Activated T-helper 17 cell treated with anti-CD3 and anti-CD28 coated beads, Interleukin-2, amount 50 U/mL, for 72 hours (primary cell): ENCODE measurements at places on chromosomes 2 and 18.

DNA sequence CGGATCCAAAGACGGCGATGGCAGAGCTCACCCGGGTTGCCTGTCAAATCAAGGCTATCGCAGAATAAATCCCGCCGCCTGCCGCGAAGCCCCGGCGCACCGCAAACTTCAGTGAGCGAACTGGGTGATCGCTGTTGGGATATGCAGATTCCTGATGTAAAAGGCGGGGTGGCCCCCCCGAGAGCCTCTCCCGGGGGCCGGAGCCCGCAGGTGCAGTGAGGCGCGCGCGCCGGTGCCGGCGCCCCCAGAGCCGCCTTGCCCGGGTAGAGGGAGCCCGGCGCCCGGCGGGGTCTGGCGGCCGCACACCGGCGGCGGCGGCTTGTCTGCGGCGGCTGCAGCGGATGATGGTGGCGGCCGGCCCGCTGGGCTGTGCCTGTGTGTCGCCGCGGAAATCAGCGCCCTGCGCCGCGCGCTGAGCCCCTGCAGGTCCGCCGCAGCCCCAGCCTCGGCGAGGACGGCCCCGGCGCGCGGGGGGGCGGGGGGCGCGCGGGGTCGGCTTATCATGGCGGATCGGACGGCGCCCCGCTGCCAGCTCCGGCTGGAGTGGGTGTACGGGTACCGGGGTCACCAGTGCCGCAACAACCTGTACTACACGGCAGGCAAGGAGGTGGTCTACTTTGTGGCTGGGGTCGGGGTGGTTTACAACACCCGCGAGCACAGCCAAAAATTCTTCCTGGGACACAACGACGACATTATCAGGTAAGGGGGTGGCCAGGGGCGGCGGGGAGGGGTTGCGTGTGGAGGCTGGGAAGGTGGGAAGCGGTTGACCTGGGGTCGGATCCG lies 1.3 kb downstream of the EML6 start:
- ATAC-seq = no peak

DNA sequence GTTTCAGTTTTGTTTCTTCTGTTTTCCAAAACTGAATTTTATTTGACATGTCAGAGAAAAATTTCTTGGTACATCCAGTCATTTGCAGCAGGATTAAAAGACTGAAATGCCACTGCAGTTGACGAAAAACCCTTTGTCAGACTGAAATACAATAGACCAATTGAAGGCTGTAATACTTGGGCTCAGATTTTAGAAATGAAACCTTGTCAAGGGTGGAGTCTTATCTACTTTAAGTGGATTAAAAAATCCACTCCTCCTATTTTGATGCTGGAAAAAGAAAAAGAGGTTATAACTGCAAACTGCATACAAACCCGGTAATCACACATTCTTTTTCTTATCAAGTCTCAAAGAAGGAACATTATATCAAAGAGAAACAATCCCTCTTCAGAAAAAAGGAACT lies 80.2 kb upstream of the NEUROD1 start:
- no peak for ATAC-seq

- no peak for ATAC-seq
These were observed 1.5 kb downstream of the NFE2L2 start for GRCh38 chr2:177262958-177263450.

DNA sequence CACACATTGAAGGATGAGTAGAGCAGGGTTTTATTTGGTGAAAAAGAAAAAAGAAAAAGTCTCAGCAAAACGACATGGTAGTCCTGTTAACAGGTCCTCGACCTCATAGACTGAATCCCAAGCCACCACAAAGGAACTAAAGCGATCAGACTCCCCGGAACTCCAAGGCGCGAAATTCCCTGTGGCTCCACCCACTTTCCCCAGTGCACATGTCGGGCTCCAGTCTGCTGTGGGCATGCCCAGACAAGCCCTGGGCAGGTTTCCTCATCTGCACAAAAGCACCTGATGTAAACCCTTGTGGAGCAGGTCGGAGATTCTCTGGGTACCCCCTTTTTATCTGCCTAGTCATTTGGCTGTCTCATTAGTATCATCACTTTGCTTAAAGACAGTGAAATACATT lies 170.7 kb upstream of the FSIP2 start:
- ATAC-seq = no peak

- ATAC-seq = no peak
These were observed 110.6 kb downstream of the MAP4K4 start for GRCh38 chr2:101808006-101808562.

DNA sequence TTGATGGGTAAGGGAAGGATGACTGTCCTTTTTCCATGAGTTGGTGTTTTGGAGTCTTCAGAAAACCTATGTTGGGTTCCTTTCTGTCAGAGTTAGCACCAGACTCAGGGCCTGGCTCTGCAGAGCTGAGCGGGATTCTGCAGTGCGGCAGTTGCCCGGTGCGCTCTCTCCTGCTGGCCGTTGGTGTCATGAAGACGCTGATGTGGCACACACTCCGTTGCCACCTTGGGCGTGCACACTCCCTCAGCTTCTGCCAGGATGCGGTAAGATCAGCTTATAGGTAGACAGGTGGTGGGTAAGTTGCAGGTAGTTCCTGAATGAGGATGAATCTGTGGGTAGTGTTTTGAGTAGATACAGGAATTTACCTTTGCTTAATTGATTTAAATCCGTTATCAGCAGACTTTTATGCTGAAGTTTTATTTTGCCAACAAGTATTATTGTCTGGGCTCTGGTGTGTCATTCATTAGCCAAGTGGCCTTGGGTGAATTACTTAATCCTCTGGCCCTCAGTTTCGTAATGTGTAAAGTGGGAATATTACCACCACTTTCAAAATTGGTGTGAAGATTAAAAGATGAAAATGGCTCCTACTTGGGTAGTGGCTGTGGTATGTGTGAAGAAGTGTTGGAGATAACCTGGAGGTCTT lies 26.8 kb downstream of the DGKD start:
- ATAC-seq = no peak

DNA sequence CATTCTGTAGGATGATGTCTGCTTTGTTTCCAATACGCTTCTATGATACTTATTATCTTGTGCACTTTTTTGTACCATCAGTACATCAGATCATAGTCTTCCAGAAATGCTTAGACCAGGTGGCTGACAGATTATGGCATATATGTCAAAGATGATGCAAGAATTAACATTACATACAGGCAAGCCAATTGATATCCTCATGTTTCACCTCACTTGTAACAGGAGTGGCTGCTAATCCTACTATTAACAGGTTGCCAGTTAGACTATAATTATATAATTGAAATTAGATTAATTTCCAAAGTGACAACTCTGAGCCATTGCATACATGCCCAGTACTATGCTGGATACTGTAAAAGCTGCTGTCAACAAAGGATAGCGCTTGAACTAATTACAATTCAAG lies 77.2 kb downstream of the TLK1 start:
- ATAC-seq = no peak

GRCh38 chr2:9914384-9915065 lies 37.0 kb upstream of the GRHL1 start:
- ATAC-seq = peak; percentile 100

GRCh38 chr2:215138479-215138878 lies at the start of gene ABCA12:
Gene ABCA12, minus strand, starts transcription at chr2:215138626. Its CDS starts 418 bp downstream, at chr2:215138208.
- ATAC-seq = no peak

- ATAC-seq = no peak
These were observed 208.8 kb downstream of the LDLRAD4 start for GRCh38 chr18:13427354-13427753.

GRCh38 chr2:164257742-164258141 lies 363.5 kb downstream of the GRB14 start:
- no peak for ATAC-seq

DNA sequence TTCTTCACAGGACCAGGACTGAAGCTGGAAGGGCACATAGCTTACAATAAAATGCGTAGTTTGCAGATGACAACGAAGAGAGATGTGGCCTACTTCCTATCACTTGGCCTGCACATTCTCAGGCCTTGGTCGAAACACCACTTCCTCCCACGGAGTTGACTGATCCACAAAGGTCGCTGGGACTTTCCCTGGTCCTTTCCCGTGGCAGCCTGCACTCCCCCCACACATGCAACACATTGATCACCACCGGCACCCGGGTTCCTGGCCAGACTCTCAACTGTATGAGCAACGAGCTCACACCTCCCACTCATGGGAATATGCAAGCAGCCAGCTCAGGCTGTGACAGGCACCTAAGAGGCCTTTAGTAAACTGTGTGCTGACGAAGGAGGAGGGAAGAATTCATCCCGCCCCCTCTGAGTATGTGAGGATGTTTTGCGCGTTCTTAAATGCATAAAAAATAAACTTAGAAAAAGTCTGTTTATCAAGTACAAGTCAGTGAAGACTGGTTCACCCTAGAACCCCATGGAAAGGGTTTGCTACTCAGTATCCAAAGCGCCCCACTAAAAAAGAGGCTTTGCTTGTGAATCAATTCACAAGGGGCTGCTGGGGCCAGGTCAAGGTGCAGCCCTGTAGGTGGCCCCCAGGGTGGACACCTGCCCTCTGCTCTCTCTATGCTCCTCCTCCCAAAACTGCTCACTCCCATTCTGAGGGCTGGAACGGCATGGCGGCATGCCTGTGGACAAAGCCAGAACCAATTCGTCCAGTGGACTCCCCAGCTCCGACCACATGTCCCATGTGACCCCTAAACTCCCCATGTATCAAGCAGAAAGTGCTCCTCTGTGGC lies 154.3 kb downstream of the EIPR1 start:
- ATAC-seq = peak; percentile 90

DNA sequence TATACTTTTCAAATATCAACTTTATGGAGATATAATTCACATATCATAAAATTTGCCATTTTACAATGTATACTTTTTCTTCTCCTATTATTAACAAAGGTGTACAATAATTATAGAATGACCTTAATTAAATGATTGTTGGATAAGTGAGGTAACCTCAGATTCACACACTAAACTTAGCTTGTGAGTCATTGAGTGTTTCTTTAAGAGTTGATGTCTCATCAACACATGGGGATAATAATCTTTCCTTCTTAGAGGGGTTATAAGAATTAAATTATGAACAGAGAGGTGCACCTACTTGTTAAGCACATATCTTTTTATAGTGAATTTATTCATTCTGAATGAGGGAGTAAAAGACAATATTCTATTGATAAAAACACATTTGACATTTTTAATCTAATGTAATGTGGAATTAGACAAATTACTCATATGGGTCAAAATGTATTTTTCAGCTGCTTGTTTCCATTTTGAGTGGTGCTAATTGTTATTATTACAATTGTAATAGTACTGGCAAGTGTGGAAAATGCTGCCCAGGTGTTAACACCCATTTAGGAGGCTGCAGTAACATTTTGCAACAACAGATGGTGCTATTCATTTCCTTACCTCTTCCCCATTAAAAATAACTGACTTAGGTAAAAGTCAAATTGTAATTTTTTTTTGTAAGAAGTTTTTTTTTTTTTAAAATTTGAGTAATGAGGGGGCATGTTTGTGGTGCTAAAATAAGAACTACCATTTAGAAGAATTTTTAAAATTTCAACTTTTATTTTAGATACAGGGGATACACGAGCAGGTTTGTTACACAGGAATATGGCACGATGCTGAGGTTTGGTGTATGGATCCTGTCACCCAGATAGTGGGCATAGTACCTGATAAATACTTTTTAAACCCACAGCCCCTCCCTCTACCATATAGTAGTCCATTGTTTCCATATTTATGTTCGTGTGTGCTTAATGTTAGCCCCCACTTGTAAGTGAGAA lies 32.1 kb upstream of the DYNAP start:
- no peak for ATAC-seq

DNA sequence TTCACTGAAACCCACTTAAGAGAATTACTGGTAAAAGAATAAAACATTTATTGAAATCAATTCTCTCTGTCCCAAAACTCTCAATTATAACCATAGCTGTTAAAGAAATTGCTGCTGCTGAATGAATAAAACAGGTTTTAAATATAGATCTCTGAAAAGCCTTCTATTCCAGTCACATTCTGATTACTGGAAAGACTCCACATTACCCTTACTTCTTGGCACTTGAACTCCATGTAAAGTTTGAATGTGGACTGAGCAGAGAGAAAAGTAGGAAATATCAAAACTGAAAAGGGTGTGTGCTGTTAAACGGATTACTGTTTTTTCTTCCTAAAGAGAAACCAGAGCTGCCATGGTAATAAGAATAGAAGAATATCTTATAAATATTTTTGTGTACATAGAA lies 655.3 kb upstream of the SETBP1 start:
- no peak for ATAC-seq

GRCh38 chr2:188045016-188045415 lies 246.7 kb upstream of the GULP1 start:
- no peak for ATAC-seq

GRCh38 chr2:133286326-133286922 lies 281.8 kb downstream of the NCKAP5 start:
- no peak for ATAC-seq

DNA sequence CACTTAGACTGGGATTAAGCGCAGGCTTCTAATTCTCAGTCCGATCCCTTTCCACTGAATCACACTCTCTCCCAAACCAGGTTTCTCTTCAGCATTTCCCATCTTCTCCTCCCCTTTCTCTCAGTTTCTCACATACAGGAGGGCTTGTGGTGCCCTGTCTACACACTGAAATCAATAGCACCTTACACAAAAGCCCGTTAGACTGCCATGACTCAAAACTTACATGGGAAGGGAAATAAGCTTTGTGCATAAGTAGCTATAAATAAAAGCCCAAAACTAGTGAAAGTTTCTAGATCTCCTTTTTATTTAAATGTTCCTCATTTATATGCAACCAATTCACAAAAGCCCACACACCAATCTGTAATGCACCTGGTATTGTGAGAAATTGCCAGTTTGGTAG lies 318.4 kb downstream of the TXNL1 start:
- ATAC-seq = no peak

- ATAC-seq = no peak
These were observed 45.6 kb downstream of the GPR39 start for GRCh38 chr2:132462236-132462635.

DNA sequence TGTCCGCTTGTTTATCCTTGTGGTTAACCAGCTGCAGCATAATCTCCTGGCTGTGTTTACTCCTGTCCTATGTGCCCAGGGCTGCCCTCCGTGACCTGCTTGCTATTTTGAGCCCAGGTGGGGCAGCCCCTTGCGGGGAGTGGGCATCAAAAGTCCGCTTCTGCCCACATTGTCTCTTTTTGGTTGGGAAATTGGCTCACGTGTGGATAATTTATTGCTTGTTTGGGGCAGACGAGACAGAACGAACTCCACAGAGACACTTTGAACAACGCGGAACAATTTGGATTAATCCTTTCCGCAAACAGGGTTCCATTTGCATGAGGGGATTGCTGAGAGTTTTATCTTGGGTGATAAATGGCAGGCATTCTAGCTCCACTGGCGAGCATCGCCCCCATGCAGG lies 8.1 kb upstream of the CXCR4 start:
- no peak for ATAC-seq

GRCh38 chr18:70022636-70023035 lies 75.0 kb upstream of the CD226 start:
- no peak for ATAC-seq
